ENCODE measurements at places on chromosomes 5 and 9.

GRCh38 chr5:73544429-73545402, 20.7 kb downstream of the ANKRA2 start:
- no peak for DNase-seq

DNA sequence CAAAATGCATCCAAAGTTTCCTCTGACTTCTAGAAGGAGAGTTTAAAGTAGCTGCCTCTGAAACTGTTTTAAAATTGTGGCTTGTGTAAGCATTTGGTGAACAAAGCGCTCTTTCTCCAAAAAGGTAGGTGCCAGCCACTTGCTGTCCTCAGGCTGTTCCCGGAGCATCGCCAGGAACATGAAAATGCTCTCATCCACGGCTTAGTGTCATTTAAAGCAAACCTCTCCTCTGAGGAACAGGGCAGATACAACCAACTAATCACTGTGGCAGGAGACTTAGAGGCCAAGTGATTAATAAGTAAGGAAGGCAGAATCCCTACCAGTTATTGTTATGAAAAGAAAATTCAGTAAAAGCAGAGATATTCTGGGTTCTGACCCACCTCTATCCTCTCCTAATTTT, 165.6 kb downstream of the DCP2 start:
- DNase-seq, result no peak

GRCh38 chr5:164012371-164012770, 507.0 kb downstream of the MAT2B start:
- DNase-seq, result no peak

GRCh38 chr5:180133971-180134508, 62.5 kb upstream of the RNF130 start:
- DNase-seq, result no peak

DNA sequence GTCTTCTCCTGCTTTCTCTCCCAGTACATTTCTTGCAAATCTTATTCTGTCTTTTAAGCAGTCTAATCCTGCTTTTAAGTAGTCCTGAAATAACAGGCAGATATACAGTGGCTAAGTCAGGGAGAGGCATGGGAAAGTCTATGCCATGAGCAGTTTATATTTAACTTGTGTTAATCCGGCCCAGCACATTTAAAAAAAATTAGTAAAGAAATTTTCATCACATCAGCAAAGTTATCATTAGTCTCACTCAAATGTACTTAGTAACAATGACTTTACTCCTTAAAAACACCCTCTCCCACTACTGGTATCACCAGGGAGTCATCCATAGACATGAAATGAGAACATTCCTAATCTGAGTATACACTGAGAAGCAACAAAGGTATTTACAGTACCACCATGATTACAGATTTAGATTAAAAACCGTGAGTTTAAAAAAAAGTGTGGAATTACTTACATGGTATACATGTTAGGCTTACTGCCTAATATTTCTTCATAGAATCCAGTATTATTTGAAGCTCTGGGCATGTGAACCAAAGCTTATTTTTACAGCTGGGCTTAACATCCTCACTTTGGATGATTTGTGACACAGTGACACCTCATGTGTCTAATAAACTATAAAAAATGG, 75.9 kb upstream of the DAB2 start:
- no peak for DNase-seq

GRCh38 chr9:16458696-16459420, 411.6 kb downstream of the BNC2 start:
- DNase-seq, result no peak

- DNase-seq, result no peak
Observed at GRCh38 chr5:2666081-2666480, 85.4 kb downstream of the IRX2 start.

DNA sequence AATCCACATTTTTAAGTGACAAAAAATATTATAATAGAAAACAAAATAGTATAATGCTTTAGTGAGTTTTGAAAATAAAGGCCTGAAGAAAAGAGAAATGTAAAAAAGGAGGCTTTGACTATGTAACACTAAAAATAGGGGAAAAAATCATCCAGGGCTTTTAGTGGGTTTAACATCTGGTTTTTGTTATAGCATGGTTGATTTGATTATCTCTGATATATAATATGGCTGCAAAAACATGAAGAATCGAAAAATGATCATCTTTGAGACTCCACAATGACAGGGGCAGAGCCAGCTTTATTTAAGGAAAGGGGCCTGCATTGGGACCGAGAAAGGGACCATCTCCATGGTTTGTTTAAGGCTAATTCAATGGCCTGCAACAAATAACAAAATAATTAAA, 393.8 kb downstream of the PLK2 start:
- no peak for DNase-seq

- DNase-seq, result no peak
Observed at GRCh38 chr5:75512383-75513074, 838 bp downstream of the POLK start.

DNA sequence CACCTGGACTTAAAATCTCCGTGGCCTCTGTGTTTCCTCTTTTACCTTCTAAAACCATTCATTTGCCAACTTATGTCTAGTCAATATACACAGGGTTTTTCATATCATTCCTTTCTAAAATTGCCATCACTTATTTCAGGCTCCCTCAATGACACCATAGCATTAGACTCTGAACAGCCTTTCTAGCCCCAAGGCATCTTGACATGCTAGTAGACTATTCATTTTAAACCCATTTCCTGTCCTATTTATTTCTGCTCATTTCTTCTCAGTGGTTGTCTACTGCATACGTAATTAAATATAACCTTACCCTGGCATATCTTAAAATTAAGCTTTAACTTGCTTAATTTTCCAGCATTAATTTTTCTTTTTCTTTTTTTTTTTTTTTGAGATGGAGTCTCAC, 83.2 kb downstream of the PHAX start:
- no peak for DNase-seq

DNA sequence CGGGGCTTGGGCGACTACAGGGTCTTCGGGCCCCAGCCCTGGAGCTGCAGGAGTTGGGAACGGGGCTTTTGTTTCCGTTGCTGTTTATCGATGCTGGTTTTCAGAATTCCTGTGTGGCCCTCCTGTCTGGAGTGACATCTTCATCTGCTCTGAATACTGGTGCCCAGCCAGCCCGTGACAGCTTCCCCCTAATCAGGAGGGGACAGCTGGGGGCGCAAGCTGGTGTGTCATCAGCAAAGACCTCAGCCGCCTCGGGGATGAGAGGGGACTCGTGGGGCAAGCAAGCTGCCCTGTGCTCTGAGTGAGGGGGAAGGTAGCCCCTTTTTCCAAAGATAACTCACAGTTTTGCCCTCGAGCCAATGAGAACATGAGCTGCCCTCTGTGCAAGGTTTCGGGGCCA, 110.7 kb downstream of the RXRA start:
- no peak for DNase-seq

GRCh38 chr9:5389109-5389732, 48.5 kb downstream of the PLGRKT start:
- no peak for DNase-seq

- no peak for DNase-seq
Observed at GRCh38 chr5:133456933-133457402, 155.4 kb downstream of the FSTL4 start.

DNA sequence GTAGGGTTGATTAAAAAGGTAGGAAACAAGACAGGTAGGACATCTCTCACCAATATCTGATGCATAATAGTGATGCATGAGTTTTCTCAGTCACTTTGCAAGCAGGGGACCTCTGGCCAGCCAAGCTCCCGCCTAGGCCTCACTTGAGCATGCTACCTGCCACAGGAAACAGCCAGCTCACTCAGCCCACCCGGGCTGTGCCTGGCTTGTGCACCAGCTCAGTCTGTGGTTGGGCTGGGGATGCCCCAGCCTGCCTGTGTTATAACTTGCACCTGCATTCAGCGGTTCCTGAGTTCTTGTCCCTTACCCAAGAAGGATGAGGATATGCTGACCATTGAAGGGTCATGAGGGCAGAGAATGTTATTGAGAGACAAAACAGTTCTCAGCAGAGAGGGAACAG, 172.8 kb upstream of the PLCXD3 start:
- no peak for DNase-seq

DNA sequence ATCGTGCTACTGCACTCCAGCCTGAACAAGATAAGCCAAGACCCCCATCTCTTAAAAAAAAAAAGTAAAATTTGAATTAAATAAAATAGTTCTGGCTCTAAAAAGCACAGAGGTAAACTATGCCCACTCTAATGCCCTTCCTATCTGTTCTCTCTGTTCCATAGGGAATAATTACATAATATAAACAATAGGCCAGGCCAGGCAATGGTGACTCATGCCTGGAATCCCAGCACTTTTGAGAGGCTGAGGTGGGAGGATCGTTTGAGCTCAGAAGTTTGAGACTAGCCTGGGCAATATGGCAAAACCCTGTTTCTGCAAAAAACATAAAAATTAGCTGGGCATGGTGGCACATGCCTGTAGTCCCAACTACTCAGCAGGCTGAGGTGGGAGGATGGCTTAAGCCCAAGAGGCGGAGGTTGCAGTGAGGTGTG, 47.4 kb downstream of the MYO10 start:
- no peak for DNase-seq

DNA sequence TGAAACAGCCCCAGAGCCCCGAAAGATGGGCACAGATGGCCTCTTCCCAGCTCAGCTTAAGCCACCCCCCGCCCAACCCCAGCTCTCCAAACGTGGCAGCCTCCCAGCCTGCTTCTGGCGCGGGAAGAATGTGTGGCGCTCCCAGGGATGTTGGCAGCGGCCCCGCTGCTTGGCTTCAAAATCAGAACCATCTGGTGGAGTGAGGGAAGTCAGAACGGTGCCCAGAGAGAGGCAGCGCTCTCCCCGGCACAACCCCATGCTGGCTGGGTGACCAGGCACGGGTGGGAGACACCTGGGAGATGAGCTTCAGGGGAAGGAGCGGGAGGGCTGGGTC, 72.7 kb upstream of the ORM1 start:
- no peak for DNase-seq

- DNase-seq, result no peak
Observed at GRCh38 chr5:180381428-180381827, 28.3 kb upstream of the GFPT2 start.

- DNase-seq, result no peak
Observed at GRCh38 chr9:86700629-86701028, 246.7 kb downstream of the GAS1 start.

DNA sequence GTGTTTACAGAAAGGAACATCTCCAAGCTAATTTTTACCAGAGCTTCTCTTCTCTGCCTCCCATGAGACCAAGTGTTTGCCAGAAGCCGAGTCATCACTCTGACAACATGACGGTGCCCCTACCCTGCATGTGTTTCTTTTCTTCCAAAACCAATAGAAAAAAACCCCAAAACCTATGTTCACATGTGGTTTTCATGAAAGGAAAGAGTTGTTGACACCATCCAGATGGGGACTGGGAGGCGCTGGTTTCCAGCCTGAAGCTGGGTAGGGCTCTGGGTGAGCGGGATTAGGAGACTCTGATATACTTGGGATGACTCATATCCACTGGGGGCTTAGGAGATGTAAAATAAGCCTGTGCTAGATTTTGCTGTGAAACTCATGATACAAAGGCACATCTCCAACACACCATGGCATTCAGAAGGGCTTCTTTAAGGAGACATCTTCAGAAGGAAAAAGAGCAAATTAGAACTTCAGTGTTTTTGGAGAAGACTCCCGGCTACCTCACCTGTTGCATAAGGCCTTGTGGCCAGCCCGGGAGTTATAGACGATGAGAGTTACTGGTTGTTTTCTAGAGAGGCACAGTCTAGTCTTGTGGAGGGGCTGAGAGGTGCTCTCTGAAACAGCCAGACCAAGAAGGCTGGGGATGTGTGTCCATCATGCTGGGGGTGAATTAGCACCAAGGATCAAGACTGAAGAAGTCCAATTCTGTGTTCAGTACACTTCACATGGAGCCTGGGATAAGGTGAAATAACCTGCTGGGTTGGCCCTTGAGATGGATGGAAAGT, 108.9 kb upstream of the LHFPL2 start:
- no peak for DNase-seq

- no peak for DNase-seq
Observed at GRCh38 chr5:16500024-16500423, 34.4 kb upstream of the ZNF622 start.

DNA sequence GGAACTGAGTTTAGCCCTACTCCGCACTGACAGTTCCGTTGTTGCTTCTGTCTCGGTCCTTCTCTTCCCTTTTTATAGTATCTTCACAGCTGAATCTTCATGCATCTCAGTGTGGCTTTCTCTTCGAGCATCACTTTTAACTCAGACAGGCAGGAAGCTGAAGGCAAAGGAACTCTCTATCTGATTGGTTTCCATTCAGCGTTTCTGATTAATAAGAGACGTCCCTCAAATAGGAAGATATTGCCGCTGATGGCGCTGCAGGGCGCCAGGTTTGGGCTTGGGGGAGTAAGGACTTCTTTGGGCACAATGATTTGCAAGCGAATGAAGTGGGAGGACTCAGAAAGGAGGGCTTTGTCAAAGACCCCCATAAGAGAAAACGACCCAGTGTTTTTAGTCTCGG, at the start of gene CDH9:
CDH9 (minus strand) TSS at position 111 of the 400 bp plus-strand sequence. CDS start 50,253 bp downstream, outside the sequence.
- no peak for DNase-seq

GRCh38 chr9:34200092-34200491, 21.2 kb downstream of the UBAP1 start:
- no peak for DNase-seq

GRCh38 chr9:69229367-69229766, 55.3 kb downstream of the TJP2 start:
- DNase-seq, result no peak

DNA sequence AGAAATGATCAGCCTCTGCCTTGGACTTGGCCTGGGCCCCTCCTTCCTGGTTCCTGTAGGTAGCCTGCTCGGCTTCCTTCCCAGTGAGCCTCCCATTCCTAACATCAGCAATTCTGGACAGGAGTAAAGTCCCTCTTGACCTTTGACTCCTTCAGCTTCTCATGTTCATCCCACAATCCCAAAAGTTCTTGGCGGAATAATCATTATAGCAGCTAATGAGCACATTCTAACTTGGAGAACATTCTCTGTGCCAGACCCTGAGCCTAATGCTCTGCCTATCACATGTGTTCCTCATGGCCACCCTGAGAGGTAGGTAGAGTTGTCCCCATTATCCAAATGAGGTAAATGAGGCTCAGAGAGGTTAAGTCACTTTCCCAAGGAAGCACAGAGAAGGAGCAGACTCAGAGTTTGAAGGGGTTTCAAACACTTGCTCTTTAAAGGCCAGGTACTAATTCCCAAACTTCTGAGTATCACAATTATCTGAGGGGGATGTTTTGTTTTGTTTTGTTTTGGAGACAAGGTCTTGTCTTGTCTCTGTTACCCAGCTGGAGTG, 21.2 kb downstream of the SWI5 start:
- no peak for DNase-seq

GRCh38 chr5:180810959-180811622, 8.5 kb upstream of the MGAT1 start:
- no peak for DNase-seq

- no peak for DNase-seq
Observed at GRCh38 chr9:97801180-97801579, 51.8 kb upstream of the FOXE1 start.

- no peak for DNase-seq
Observed at GRCh38 chr9:127635201-127635735, 23.2 kb downstream of the STXBP1 start.

DNA sequence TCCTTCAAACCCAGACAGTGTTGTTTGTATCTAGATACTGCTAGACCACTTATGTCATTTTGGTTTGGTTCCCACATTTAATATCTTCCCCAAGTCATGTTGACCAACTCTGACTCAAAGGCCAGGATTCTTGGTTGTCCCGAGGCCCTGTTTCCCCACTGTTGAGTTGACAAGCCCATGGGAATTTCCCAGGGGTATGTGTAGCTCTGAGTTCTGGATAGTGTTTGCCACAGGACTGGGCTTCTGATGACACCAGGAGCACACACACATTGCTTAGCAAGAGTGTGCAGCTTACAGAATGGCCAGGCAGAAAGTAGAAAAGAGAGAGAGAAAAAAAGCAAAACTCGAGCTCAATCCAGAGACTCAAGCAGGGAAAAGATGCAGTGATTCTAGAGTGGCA, 214.4 kb downstream of the NXNL2 start:
- DNase-seq, result no peak
